ENCODE measurements at places on chromosomes 5 and 9.
A peak's percentile ranks its signal among the peaks of the same experiment; 100 is the strongest.

- peak; percentile 77 for DNase-seq
Measured at GRCh38 chr5:170466988-170467707, 36.7 kb upstream of the KCNIP1 start.

- DNase-seq = no peak
Measured at GRCh38 chr5:98031926-98032325, 741.5 kb upstream of the RGMB start.

GRCh38 chr5:115472271-115473025 is 72.1 kb downstream of the FEM1C start:
- no peak for DNase-seq

DNA sequence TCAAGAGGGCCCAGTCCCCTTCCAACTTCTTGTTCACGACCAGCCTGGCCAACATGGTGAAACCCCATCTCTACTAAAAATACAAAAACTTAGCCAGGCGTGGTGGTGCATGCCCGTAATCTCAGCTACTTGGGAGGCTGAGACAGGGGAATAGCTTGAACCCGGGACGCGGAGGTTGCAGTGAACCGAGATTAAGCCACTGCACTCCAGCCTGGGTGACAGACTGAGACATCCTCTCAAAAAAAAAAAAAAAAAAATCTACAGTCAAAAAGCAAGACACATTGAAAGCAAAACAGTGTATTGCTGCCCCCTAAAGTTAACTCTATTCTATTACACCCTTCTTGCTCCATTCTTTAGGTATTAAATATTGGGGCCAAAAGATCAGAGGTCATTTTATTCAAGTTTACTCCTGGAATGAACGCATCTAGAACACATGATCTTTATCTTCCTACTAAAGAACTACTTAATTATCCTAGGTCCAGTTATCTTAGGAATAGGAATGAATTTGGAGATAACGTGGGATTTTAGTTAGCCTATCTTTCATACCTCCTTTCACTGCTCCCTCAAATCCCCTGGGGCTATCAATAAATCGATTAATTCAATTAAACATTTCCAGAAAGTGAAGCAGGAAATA is 2.4 kb downstream of the ATG12 start:
- peak; percentile 13 for DNase-seq

DNA sequence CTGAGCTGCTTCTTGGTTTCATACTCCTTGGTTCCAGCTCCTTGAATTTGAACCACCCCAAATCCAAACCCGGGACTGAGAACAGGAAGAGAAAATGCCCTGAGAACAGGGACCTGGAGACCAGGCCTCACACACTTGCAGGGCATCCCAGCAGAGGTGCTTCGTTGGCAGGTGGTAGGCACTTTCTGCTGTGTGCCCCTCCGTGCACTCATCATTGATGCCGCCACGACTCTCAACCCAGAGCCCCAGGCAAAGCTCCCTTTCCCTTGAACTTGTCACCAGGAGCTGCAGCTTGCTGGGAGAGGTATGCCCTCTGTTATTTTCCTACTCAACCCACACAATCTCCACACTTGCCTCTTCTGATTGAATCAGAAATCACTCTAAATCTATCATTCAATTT is 217.8 kb upstream of the IRX1 start:
- DNase-seq = no peak

- peak; percentile 35 for DNase-seq
Measured at GRCh38 chr9:126490871-126491567, 122.7 kb upstream of the LMX1B start.

- DNase-seq = no peak
Measured at GRCh38 chr9:125988479-125989050, 241.4 kb downstream of the PBX3 start.
